ENCODE measurements at places on chromosomes 2 and 18. TPM values are rescaled to one million over a fixed set of nuclear protein-coding genes. Genes with fewer than 3 reads are reported as not detected.

The MC2R gene
- total RNA-seq: not detected

The DQX1 gene
- total RNA-seq: 0.15 TPM

The GKN1 gene
- total RNA-seq: 0.24 TPM

The RUFY4 gene
- not detected for total RNA-seq

The VAMP5 gene
- total RNA-seq: not detected

The IRS1 gene
- 14.9 TPM for total RNA-seq

The SGPP2 gene
- total RNA-seq: 0.77 TPM

The SULT1C4 gene
- total RNA-seq: not detected

The KCNJ3 gene
- total RNA-seq: not detected

The GAD1 gene
- 0.13 TPM for total RNA-seq

The CNNM4 gene
- 11.4 TPM for total RNA-seq

The NGEF gene
- 16.2 TPM for total RNA-seq

The MEMO1 gene
- 74.5 TPM for total RNA-seq

The COLEC12 gene
- total RNA-seq: 0.03 TPM

The FBXO48 gene
- total RNA-seq: 0.60 TPM

The TFCP2L1 gene
- 24.2 TPM for total RNA-seq

The NAT8 gene
- total RNA-seq: not detected

The FSHR gene
- not detected for total RNA-seq

The SERPINB13 gene
- not detected for total RNA-seq

Data from A549 treated with dexamethasone at 1 μM for 4 hours (cell line).